ENCODE measurements at places on chromosomes 4 and X. TPM values are rescaled to one million over a fixed set of nuclear protein-coding genes. Genes with fewer than 3 reads are reported as not detected.

DNA sequence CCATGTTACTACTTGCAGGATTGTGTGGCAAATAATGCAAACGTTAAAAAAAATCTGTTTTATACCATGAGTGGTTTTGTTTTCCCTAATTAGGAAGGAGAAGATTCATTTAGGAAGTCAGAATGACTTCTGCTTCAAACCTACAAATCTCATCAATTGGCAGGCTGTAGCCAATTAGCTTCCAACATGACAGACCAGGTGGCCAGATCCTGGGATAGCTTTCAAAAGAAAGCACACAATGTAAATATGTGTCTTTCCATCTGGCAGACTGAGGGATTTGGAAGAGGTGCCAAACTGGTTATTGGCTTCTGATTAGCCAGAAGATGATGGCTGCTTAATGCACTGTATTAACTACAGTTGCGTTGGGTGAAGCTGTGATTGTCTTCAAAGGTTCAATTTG is 432.8 kb downstream of the ANKRD50 start:
- no peak for DNase-seq

GRCh38 chr4:100707786-100708185 is 190.0 kb upstream of the EMCN start:
- no peak for DNase-seq

DNA sequence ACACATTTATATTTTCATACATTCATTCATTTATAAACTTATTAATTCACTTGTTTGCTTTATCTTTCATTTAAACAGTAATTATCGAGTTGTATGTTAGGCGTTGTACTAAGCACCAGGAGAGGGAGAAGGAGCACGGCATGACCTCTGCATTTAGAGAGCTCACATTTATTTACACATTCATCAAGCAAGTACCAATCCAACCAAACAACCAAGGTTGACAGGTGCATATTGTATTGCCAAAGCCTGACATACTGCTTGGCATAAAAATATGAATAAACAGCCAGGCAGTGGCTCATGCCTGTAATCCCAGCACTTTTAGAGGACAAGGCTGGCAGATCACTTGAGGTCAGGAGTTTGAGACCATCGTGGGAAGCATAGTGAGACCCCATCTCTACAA is 37.0 kb upstream of the CLNK start:
- no peak for DNase-seq

DNA sequence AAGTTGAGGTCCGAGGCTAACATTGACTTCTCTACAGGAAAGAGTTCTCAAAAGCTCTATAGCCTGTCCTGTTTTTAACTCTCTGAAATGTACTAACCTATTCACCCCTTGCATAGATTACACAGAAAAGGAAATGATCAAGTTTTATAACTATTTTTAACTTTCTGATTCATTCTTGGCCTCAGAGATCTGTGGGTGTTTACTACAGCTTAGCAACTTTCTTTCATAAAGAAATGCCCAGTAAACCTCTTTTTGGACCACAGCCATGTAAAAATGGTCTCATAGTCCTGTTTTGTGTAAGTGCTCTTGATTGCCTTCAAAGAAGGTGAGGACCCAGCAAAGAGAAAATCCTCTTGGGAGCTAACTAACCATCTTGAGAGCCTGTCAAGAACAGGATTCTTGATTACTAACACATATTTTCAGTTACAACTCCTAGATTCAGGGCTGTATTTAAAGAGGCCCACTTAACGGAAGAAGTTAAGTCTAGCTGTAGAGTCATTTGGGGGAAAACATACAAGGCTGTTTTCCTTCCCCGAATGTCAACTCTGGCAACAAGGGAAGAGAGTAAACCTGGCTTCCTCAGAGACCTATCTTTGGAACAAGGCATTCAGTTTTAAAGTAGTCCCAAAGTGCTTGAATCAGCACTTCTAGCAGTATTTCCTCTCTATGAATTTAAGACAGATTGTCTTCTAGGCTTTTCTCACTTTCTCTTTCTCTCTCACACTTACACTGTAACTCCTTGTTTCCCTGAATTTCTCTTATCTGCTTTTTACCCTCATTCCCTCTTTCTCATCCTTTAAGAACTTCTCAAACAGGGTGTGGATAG is 78.2 kb downstream of the IL21 start:
- DNase-seq, result peak; percentile 44

GRCh38 chrX:138858438-138858837 is 146.9 kb upstream of the FGF13 start:
- DNase-seq, result no peak

DNA sequence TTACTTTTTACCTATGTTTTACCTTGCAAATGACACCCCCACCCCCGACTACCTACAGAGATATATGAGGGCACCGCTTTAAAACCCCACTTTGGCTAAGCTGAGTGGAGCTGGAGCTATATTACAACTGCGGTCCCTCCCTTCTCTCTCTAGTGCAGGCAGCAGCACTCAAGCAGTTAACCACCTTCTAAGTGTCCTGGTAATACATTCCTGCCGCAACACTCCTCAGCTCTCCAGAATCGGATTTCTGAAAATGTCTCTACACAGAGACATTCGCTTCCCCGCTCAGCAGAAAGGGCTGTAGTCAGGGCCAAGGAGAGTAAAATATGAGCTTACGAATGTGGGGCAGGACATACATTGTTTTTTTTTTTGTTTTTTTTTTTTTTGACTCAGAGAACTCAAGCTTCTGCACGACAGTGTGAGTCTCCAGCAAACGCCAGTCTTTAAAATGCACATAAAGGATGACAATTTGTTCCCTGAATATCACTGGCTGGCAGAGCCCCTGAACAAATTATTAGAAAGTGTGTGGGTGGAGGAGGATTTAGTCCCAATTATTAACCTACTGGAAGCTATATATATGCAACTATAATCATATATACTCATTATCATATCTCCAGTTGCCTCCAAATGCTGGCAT is 287.0 kb upstream of the TET2 start:
- no peak for DNase-seq

DNA sequence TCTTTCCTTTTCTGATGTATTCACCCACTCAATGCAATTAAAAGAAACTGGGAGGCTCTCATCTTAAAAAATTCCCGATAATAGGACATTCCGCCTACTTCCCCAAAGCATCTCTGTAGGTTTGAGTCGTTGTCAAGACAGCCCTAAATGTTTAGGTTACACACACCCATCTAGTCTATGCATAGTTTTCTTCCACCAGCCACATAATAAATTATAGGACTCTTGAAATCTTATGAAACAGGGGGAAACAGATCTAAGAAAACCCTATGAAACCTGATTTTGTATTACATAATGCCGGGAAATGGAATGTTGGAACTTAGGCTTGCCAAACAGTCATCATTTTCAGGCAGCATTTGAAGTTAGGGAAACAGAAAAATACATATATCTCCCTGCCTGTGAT is 150.0 kb downstream of the PRKX start:
- DNase-seq, result no peak

GRCh38 chrX:51795136-51795535 is 51.9 kb downstream of the GSPT2 start:
- DNase-seq, result no peak

DNA sequence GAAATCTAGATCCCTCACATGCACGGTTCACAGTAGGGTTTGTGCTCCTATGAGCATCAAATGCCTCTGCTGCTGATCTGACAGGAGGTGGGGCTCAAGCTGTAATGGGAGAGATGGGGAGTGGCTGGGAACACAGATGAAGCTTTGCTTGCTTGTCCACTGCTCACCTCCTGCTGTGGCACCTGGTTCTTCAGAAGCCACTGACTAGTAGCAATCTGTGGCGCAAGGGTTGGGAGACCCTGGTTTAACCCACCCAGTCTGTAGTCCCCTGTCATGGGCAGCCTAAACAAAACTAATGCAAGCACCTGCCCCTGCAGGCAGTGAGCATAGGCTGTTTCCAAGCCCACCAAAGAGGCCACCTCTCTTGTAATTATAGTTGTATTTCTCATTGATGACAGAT is 116.6 kb downstream of the SHOX start:
- no peak for DNase-seq

DNA sequence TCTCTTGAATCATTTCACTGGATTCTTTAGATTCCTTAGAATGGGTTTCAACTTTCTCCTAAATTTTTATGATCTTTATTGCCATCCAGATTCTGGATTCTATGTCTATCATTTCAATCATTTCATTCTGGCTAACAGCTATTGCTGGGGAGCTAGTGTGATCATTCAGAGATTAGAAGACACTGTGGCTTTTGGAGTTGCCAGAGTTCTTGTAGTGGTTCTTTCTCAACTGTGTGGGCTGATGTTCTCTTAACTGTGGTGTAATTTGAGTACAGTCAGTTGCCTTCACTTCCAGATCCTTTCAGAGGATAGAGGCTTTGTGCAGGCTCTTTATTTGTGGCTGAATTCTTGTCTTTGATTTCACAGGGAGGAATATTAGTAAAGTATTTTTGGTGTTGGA is 12.1 kb upstream of the CSN2 start:
- DNase-seq, result no peak

- no peak for DNase-seq
Measured at GRCh38 chrX:120336899-120337298, 25.0 kb upstream of the ATP1B4 start.

GRCh38 chr4:25755911-25756310 is 100.3 kb downstream of the SLC34A2 start:
- DNase-seq, result no peak

DNA sequence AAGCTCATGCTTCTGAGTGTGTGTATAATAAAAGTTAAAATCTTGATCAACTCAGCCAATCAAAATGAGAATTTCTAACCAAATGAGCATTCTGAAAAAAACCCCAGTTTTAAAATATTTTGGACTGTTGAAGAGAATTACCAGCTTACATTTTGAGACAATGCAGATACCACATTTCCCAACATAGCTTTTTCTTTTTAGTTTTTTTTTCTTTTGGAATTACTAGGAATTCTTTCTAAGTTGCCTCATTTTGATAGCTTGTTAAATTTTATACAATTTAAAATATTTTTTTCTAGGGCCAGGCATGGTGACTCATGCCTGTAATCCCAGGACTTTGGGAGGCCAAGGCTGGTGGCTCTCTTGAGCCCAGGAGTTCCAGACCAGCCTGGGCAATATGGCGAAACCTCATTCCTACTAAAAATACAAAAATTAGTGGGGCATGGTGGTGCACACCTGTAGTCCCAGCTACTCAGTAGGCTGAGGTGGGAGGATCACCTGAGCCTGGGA is 2.2 kb downstream of the RP2 start:
- DNase-seq, result no peak

- DNase-seq, result no peak
Measured at GRCh38 chr4:166822386-166822785, 411.9 kb downstream of the SPOCK3 start.

DNA sequence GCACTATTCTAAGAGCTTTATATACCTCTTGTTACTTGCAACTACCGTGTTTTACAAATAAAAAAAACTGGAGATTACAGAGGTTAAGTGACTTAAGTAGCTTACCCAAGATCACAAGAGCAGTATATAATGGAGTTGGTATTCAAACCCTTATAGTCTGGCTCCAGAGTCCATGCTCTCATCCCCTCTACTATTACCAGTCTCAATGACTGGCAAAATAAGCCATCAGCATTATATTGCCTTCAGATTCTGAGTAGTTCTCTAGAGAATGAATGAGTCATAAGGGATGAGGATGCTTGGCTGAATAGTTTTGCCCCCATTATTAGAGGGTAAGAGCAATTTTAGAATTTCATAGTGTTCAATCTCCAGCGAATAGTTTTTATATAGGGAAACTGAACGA is 170.1 kb upstream of the ATOH1 start:
- DNase-seq, result no peak

- no peak for DNase-seq
Measured at GRCh38 chr4:87108142-87108546, 112.3 kb downstream of the KLHL8 start.

DNA sequence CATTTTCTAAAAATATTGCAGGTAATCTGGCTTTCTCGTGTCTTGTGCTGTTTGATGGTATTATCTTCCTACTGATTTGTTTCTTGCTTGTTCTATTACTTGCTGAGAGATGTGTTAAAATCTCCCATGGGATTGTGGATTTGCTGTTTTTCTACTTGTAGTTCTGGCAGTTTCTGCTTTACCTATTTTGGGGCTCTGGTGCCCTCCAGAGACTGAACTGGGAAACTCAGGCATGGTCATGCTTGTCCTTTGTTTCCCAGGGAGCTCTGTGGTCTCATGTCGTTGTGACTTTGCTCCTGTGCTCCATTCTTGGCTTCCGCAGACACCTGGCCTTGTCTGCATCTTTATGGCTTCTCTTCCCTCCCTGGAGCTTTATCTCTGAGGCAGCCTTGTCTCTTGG is 39.5 kb downstream of the NSD2 start:
- DNase-seq, result no peak

DNA sequence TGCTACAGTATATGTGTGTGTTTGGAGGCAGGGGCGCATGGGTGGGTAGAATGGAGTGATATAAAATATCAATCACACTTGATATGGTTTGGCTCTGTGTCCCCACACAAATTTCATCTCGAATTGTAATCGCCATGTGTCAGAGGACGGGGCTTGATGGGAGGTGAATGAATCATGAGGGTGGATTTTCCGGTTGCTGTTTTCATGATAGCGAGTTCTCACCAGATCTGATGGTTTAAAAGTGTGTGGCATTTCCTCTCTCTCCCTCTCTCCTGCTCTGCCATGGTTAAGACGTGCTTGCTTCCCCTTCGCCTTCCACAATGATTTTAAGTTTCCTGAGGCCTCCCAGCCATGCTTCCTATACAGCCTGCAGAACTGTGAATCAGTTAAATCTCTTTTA is 14.8 kb downstream of the SOWAHB start:
- DNase-seq, result no peak

- peak; percentile 26 for DNase-seq
Measured at GRCh38 chr4:168859888-168860694, 150.0 kb downstream of the CBR4 start.

The ODAM gene
- not detected for total RNA-seq

The GAGE12F gene
- not detected for total RNA-seq

The CLRN2 gene
- total RNA-seq, result not detected

The PDLIM3 gene
- total RNA-seq, result 7.4 TPM

The TMEM156 gene
- total RNA-seq, result 56.8 TPM

The CXCL8 gene
- total RNA-seq, result 2.0 TPM

The NFKB1 gene
- total RNA-seq, result 151 TPM

The HS6ST2 gene
- 0.19 TPM for total RNA-seq

The MAP7D2 gene
- 0.12 TPM for total RNA-seq

The USP17L18 gene
- not detected for total RNA-seq

The ADGRG4 gene
- not detected for total RNA-seq

The FRG2 gene
- total RNA-seq, result not detected

The DBET gene
- total RNA-seq, result not detected

The DCHS2 gene
- total RNA-seq, result not detected

The CTAG2 gene
- not detected for total RNA-seq

The BMPR1B gene
- not detected for total RNA-seq

The METTL14 gene
- total RNA-seq, result 50.0 TPM

Data from activated T-cell treated with anti-CD3 and anti-CD28 coated beads, Interleukin-2, amount 50 U/mL, for 72 hours (primary cell).